ENCODE measurements at places on chromosomes 6 and 20. TPM values are rescaled to one million over a fixed set of nuclear protein-coding genes. Genes with fewer than 3 reads are reported as not detected.

MICB gene
- total RNA-seq: 17.2 TPM

PROCR gene
- 0.22 TPM for total RNA-seq

DNA sequence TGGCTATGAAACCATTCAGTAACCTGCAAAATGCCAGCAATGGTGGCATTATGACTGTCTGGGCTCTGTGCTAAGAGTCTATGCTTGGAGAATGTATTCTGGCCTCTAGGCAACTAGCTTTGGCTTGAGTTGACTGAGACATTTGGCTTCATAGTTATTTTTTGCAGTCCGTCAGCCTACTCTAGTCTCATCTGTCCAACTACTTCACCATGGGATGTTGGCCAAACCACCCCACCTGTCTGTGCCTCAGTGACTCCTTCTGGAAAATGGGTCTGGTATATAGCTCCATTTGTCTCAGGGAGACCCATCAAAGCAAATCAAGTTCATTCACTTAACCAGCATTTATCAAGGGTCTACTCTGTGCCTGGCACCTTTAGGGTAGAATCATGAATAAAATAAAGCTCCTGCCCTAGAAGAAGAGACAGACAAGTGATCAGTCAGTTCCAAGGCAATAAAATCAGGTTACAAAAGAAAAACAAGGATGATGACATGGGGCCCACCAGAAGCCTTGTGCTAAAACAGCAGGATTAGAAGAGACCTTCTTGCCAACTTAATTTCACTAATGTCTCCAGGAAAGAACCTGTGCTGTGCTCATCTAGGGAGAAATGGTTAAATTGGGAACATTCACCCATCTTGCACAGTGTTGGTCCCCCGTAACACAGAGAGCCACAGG is 102.4 kb upstream of the ARMC2 start:
- DNase-seq: no peak

GRCh38 chr6:111379302-111379701 is 103.7 kb downstream of the REV3L start:
- DNase-seq: no peak

GRCh38 chr6:139407718-139408222 is 33.3 kb upstream of the CITED2 start:
- DNase-seq: no peak

DNA sequence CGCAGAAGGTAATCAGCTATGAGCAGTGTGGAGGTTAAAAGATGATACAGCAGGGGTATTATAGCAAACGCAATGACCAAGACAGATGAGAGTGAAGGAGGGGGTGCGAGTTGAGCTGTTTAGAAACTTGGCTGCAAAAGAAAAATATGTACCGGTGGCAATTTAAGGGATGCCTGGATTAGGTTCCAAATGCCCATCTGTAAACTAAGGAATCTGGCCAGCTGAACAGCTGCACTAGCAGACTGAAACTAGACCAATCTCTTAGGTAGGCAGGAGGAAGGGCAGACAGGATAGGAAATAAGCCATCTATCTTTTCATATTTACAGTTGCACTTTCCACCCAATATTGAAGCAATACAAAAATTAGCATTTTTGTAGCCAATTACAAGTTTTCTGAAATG is 407.6 kb downstream of the HTR1B start:
- DNase-seq: no peak

- no peak for DNase-seq
Observed at GRCh38 chr6:169019727-169020491, 233.7 kb downstream of the THBS2 start.

DEFB132 gene
- not detected for total RNA-seq

ADGRF1 gene
- total RNA-seq: not detected

DNA sequence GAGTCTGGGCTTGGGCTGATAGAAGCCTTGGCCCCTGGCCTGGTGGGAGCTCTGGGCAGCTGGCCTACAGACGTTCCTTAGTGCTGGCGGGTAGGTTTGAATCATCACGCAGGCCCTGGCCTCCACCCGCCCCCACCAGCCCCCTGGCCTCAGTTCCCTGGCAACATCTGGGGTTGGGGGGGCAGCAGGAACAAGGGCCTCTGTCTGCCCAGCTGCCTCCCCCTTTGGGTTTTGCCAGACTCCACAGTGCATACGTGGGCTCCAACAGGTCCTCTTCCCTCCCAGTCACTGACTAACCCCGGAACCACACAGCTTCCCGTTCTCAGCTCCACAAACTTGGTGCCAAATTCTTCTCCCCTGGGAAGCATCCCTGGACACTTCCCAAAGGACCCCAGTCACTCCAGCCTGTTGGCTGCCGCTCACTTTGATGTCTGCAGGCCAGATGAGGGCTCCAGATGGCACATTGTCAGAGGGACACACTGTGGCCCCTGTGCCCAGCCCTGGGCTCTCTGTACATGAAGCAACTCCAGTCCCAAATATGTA is 957 bp upstream of the VEGFA start:
- DNase-seq: no peak

DNA sequence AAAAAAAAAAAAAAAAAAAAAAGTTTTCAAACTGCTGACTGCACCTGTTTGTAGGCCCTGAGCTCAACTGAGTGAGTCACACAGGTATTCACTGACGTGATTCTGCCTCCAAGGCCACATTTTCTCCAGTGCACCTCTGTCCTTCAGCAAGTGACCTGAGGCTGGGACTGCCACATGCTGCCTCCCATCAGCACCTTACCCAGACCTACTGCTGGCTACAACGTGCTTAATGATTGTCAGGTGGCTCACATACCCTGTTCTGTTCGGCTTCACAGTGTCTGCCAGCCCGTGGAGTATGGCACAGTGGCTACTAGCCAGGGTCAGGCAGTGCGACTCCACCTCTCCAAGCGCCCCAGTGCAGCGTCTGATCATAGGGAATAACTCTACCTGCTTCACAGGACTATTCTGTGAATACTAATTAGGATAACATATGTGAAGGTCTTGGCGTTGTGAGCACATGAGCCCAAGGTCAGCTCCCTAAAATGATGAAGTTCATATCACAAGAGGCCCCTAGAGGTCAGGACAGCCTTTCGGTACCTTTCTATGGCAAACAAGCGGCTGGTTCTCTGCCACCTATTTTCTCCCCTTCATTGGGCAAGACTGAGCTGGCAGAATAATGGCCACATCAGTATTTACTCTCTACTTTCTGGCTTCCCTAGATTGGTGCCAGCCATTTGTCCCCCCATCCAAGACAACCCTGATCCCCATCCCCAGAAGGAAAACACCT is 28.1 kb downstream of the RIPOR3 start:
- no peak for DNase-seq

GRCh38 chr6:67467341-67467740 is 1167.7 kb upstream of the ADGRB3 start:
- no peak for DNase-seq

DNA sequence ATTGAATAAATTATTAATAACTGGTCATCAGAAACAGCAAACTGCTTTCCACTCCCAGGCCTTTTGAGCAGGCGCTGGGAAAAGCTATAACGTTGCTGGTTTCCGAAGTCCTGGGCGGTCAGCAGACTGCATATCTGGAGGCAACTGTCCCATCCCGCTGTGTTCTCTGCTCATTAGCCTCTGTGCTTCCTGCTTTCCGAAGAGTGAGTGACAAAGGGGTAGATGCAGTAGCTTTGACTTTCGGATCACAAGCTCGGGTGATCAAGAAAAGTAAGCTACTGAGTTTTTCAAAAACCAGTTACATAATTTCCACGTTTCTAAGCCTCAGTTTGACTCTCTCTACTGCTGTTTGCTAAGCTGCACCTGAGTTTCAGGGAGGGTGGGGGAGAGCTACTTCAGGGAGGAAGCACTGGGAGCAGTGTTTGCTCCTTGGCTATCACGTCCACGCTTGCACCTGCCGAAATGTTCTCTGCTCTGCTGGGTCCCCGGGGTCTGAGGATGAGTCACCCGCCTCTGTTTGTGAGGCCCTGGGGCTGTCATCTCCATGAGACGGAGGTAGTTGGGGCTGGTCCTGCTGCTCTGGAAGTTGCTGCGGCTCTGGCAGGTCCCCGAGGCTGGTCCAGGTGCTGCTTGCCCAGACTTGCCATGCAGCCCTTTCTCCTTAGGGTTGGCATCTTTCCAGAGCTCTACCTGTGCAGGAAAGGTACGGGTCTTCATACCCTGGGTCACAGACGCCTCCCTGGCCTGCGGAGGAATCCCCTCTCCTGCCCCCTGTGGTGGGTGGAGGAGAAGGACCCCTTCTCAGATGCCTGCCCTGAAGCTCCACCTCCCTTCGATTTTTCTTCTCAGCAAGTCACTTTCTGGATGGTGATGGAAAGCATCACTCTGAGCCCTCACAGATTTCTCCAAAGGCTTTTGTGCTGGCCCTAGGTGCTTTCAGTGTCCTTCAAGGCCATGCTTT is 220.0 kb downstream of the QKI start:
- no peak for DNase-seq

NNAT gene
- 0.40 TPM for total RNA-seq

- no peak for DNase-seq
Observed at GRCh38 chr6:26222571-26222970, 135.3 kb downstream of the HFE start.

DNA sequence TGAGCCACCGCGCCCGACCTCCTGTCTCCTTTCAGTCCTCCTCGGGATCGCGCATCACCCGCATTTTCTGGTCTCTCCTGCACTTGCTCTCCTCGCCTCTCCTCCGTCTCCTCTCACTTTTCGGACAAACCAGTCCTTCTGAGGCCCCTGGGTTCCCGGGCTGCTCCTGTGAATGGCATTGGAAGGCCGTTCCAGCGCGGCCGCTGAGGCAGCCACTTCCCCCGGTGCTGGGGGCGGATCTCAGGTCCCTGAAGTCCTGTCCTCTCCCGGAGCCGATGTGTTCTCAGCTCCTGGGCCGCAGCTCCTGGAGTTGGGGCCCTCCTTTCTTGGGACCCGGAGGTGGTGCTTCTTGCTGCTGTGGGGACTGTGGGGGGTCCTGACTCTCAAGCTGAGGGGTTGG is 803 bp downstream of the MICB start:
- no peak for DNase-seq

SPDEF gene
- total RNA-seq: not detected

- no peak for DNase-seq
Observed at GRCh38 chr6:142707255-142707654, 237.7 kb downstream of the HIVEP2 start.

- DNase-seq: no peak
Observed at GRCh38 chr20:44700306-44700705, 14.9 kb upstream of the CCN5 start.
